ENCODE measurements at places on chromosomes 6 and 20.

DNA sequence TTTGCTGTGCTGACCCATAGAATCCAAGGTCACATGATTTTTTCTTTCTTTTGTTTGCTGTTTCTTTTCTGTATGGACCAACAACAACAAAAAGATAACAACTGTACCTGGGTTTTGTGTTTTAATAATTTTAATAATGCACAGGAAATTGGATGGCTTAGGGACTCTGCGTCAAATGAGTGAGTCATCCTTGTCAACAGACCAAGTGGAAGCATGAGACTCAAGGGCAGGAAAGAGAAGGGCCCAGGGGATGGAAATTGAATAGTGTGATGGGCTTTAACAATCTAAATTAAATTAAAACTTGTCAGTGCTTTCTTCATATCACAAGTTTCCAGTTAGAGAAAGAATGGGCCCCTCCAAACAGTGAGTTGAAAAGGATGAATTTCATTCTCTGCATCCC, 413.0 kb downstream of the PREX1 start:
- DNase-seq = no peak

DNA sequence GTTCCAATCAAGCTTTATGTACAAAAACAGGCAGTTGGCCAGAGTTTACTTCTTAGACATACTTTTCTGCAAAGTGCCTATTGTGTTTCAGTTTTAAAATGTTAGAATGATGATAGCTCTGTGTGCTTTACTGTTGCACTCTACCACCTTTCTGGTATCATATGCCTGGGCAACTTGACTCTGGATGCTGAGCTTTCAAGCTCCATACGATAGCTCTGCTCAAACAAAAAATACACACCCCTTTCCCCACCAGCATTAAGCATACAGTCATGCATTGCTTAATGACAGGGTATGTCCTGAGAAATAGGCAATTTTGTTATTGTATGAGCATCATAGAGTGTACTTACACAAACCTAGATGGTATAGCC, 123.1 kb downstream of the RCAN2 start:
- no peak for DNase-seq

DNA sequence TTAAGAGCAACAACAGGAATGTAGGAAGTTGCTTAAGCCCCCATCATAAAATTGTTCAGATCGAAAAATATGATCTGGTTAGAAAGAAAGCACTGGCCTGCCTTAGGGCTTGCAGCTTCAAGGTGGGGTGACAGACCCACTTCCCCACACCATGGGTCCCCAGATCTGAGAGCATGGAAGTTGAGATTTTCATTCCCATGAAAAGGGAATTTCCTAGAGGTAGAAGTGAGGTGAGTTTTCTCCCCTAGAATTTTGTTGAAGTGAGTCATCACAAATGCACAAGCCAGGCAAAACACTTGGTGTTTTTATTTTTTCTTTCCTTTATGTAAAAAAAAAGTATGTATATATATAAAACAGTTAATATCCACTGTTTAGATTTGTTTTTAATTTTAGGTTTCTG, 213.6 kb upstream of the SUPT3H start:
- DNase-seq = no peak

GRCh38 chr20:49385465-49385864, 97.0 kb downstream of the KCNB1 start:
- DNase-seq = no peak

DNA sequence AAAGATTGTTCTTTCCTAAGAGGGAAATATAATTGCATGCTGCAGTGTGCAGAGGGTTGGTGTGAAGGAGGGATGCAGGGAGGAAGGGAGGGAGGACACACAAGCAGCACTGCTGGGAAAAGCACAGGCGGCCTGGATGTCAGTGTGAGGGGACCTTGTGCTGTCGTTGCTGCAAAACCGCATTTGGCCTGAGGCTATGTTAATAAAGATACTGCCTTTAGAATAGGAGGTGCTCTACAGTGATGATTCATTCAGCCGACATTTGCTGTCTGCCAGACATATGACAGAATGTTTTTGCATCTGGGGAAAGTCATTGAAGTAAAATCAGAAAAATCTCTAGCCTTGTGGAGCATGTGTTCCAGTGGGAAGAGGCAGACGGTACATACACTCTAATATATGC, 50.5 kb upstream of the TRIM26 start:
- no peak for DNase-seq

GRCh38 chr6:42355416-42355815, 96.3 kb downstream of the TRERF1 start:
- DNase-seq = no peak
